HFFc6 (cell line): ENCODE measurements at places on chromosomes 2 and 18.

GRCh38 chr2:74841641-74842040, 7.7 kb downstream of the HK2 start:
- no peak for DNase-seq

DNA sequence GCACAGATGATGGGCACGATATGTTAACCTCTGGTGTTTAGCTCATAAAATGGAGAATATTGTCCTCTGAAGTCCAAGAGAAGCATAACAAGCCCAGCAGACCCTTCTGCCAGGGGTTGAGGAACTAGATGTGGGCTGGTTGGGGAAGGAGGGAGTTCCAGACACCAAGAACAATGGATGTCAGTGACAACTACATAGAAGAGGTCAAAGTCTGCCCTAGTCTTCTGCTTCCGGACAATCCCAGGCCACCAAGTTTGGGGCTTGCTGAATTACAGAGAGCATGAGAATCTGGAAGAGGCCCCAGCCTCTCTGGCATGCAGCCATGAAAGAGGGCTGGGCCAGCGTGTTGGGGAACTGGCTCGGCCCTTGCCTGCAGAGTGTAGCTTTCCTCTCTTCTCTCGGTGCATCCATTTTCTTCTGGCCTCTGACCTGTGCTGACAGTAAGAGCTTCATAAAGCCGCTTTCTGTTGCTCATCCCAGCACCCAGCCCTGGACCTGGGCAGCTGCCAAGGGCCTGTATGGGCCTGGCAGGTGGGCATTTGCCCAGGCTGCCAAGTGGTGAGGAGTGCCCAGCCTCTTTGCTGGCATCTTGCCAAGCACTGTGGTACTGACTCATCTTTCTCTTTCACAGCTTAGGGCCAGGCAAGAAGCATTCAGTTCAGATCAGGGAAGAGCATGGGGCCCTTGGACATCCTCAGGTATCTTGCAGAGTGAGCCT, 14.6 kb upstream of the LAPTM4A start:
- DNase-seq, result peak; percentile 48

DNA sequence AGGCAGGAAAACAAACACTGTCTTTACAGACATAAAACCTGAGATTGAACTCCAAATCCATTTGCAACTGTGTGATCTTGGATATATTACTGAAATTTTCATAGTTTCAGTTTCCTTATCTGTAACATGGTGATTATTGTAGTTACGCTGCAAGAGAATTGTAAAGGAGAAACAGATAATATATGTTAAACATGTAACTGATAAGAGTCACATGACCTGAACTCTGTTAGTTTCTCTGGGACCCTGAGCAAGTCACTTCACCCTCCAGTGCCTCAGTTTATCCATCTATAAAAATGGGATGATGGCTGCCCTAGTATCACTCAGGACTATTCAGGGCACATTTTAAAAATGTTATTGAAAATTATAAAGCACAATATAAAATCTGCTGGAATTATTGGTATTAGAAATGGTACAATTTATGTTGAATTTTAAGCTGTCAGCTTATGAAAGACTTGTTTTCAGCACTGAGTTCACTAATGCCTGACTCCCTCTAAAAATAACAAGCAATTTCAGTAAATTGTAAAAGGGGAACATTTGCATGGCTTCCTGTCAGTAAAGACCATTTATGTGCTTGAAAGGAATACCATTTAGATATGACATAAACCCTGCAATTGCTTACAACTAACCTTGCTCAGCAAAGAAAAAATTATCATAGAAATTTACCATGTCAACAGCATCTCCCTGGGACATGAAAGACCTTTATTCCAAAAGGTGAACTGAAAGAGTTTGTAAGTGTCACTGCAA, 393.5 kb downstream of the RAD51AP2 start:
- no peak for DNase-seq

DNA sequence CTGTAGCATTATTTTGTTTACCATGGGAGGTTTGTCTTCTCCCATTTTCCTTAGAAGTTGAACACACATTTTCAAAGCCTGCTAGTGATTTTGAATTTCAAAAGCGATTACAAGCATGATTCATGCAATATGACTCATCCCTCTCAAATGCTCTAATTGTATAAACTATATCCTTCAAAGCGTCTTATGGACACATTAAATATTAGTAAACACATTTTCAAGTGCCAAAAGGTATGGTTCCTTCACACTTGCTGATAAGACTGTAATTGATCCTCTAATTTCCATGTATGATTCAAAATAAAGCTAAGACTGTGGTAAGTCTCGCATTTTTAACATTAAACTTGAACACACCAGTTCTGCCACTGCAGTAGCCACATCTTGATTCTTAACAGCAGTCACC, 512.9 kb downstream of the LRRTM4 start:
- DNase-seq, result no peak

DNA sequence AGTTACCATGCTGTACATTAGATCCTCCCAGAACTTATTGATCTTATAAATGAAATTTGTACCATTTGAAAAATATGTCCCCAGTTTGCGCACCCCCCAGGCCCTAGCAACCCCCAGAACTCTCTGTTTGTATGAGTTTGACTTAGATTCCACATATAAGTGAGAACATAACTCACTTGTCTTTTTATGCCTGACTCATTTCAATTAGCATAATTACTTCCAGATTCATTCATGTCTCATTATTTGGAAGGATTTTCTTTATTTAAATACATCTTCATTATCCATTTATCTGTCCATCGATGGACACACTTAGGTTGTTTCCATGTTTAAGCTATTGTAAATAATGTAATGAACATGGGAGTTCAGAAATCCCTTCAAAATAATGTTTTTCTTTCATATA, 705.9 kb downstream of the CCDC85A start:
- DNase-seq, result peak; percentile 25

DNA sequence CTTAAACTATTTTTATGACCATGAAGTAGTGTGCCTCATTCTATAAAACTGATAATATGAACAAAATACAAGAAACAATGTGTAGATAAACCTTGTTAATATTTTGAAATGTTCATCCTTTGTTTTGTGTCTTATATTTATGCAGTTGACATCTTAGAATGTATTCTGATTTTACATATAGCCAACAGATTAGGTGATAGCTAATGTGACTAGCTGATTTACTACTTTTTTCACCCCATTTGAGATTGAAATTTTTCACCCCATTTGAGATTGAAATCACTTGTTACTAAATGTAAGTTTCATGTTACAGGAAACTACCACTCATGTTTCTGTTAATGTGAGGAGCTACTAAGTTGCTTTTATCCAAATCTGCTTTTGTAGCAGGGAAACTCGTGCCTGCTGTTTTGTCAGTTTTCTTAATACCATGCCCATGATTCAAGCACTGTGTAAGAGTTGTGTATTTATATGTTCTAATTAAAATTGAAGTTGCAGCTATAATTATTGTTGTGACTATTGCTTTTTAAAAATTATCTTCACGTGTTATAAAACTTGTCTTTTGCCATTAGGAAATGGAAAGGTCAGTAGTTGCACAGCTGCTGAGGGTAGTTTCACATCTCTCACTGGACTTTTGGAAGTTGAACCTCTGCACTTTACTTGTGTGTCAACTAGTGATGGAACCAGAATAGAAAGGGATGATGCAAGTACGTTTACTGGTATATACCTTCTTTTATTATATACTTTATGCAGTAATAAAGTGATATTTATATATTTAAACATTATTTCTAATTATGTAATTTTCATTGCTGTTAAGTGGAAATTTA, 96.6 kb downstream of the BIRC6 start:
- no peak for DNase-seq

DNA sequence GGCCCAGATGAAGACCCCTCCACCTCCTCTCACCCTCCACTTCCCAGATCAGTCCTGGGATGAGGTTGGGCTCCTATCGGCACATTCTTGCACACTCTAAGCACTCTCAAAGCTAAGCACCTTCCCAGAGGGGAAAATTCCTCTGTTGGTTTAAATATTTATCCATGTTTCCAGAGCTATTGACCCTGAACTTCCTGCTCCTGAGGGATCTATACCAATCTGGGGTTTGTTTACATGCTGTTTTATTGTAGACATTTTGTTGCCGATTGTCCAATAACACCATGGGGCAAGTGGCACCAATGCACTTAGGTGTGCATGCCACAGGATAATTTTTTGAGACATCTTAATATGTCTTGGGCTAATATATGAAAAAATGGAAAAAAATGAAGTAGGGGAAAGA, 476.2 kb downstream of the SLC4A3 start:
- DNase-seq, result no peak

GRCh38 chr2:11899264-11899818, 152.9 kb downstream of the LPIN1 start:
- DNase-seq, result peak; percentile 48

DNA sequence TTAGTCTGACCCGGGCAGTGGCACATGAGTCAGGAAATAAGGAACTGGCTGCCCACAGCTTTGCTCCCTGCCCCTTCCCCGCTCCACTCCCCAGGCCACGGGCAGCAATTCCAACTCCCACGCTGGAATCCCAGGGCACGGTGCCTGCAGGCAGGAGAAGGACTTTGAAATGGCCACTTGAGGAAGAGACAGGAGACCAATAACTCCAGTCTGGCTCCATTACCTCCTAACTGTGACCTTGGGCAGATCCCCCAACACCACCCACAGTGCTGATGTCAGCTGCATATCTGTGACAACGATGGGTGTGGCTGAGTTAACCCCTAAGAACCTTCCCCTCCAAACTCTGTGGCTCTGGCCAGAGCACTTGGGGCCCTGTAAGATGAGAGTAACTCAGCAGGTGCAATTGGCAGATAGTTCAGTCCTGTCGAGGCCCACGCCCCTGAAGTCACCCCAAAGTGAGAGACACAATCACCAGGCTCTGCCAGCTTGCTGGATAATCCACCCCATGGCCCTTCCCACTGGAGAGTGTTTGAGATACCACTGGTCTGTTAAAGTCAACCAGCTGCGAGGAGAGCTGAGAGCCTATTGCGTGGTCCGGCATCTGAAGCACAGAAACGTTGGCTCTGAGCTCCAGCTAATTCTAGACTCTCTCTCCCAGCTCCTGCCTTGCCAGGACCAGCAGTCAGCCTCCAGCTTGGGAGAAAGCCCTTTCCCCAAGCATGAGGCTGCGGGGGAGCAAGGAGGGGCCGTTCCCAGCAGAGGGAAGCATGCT, 175.2 kb downstream of the TNS1 start:
- no peak for DNase-seq

GRCh38 chr2:150732064-150732463, 244.6 kb upstream of the RND3 start:
- DNase-seq, result peak; percentile 59

- DNase-seq, result no peak
These were observed 40.3 kb upstream of the ZFP36L2 start for GRCh38 chr2:43266711-43267111.

- DNase-seq, result peak; percentile 90
These were observed 2.2 kb upstream of the NRP2 start for GRCh38 chr2:205680067-205680466.

DNA sequence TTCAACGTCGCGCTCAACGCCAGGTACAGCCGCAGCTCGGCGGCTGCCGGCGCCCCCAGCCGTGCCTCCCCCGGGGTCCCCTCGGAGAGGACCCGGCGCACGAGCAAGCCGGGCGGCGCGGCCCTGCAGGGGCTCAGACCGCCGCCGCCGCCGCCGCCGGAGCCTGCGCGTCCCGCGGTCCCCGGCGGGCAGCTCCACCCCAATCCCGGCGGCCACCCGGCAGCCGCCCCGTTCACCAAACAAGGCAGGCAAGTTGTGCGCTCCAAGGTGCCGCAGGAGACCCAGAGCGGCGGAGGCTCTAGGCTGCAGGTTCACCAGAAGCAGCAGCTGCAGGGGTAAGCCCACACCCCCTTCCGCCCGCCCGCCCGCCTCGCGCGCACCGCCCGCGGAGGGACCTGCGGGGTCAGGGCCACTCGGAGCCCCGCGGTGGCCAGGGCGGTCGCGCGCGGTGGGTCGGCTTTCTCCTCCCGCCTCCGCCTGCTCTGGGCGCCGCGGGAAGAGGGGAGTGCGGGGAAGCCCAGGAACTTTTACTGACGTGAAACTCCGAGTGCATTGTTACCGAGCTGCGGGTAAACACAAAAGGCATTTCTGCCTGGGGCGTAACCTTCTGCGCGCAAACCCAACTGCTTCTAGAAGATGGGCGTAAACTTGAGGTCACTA, 861 bp downstream of the LTBP1 start:
- peak; percentile 14 for DNase-seq

- peak; percentile 4 for DNase-seq
These were observed 419 bp downstream of the EPHA4 start for GRCh38 chr2:221571551-221572218.

DNA sequence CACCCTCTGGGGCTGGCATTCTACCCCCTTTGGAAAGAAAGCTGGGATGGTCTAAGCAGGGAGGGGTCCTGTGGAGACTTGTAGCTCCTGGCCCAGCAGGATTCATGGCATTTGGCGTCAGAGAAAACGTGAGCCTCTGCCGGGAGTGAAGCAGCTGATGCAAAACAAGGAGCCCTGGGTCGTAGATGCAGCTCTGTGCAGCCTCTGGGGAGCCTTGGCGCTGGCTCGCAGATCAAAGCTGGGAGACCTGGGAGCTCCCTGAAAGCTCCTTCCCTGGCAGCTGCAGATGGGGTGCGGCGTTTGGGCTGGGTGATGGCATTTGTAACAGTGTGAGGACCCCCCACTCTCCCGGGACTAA, 148.3 kb downstream of the KLHL29 start:
- DNase-seq, result no peak

- no peak for DNase-seq
These were observed 321.0 kb downstream of the TNS1 start for GRCh38 chr2:217681791-217682190.

DNA sequence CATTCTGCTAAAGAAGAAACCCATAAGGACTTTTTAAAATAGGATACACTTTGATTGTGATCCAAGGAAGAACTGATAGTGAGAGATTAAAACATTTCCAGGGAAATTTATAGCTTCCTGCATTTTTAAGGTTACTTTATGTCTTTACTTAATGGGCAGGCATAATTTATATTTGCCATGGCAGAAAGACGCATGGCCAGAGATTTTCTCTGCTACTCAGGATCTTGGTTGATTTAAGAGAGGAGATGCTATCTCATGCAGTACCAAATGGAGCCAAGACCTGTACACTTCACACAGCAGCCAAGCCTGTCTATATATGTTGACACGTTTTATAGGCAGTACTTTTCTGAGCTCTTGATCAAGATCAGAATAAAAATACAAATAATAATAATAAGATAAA, 60.9 kb upstream of the NT5C1B start:
- no peak for DNase-seq

GRCh38 chr2:187541086-187542085, 12.8 kb downstream of the TFPI start:
- peak; percentile 72 for DNase-seq

- DNase-seq, result peak; percentile 80
These were observed 66.7 kb downstream of the TWIST2 start for GRCh38 chr2:238914648-238915015.

DNA sequence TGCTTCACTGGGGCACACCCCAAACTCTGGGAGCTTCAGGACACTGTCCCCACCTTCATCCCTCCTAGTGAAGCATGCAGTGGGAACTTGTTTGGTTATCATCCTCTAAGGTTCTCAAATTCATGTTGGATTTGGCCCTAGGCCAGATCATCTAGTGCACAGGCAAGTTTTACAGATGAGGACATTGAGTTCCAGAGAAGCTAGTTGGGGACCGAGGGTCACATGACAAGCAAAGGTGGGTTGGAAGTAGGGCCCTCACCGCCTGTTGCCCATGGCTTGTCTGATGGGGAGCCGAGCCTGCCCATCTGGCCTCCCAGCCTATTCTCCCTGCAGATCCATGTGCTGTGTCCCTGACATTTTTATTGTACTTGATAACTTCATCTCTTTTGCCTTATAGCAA, 2.8 kb downstream of the PRKCE start:
- DNase-seq, result no peak
